ENCODE measurements at places on chromosomes 2 and 18.

DNA sequence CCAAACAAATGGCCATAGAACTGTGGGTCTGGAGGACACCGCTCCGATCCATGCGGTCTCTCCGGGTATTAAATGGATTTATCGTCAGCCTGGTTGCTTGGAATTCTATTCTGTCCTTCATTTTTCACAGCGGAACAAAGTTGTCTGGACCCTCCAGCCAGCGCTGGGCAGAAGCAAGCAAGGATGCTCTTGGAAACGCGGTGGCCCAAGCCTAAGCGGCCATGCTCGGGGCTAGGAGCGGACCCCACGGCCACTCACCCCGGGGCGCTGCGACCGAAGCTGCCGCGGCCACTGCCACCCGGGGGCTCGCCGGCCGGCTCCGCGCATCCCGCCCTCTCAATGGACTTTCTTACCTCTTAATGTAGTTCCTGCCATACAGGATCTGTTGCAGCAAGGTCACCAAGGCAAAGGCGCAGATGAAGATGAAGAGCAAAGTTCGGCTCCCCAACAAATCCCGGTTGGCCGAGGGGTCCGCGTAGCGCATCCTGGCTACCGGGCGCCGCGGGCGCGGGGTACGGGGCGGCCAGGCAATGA, 761 bp downstream of the ST8SIA5 start:
- DNase-seq: no peak

DNA sequence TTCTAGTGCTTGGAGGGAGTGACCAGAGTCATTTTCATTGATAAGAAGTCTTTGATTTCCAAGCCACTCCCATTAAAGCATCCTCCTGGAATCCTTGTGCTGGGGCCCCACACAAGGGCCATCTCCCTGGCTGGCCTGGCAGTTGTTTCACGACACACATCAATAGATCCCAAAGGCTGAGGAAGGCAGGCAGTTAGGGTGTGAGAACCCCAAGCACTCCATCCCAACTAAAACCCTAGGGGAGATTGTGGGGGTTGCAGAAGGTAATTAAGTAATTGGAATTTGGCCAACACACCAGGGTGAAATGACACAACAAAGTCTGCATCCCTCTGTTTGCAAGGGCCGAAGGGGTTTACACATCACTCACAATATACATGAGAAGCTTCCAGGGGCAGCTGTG, 578.1 kb upstream of the SYT4 start:
- DNase-seq: no peak

DNA sequence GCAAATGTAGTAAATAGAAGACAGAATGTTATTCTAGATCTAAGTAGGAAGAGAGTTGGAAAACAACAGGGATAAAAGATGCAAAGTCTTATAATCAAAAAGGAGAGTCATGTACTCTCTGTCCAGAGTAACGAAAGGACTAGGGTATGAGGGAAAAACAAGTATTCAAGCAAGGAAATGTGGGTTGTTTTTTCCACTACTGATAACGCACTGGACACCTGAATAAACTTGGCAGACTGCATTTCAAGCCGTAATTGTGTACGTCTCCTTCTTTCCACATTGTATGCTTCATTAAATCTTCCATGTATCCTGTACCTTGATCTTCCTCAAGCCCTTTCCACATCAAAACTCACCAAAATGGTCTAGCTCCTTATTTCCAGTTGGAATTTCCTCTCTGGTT, 420.6 kb downstream of the ZEB2 start:
- DNase-seq: no peak

DNA sequence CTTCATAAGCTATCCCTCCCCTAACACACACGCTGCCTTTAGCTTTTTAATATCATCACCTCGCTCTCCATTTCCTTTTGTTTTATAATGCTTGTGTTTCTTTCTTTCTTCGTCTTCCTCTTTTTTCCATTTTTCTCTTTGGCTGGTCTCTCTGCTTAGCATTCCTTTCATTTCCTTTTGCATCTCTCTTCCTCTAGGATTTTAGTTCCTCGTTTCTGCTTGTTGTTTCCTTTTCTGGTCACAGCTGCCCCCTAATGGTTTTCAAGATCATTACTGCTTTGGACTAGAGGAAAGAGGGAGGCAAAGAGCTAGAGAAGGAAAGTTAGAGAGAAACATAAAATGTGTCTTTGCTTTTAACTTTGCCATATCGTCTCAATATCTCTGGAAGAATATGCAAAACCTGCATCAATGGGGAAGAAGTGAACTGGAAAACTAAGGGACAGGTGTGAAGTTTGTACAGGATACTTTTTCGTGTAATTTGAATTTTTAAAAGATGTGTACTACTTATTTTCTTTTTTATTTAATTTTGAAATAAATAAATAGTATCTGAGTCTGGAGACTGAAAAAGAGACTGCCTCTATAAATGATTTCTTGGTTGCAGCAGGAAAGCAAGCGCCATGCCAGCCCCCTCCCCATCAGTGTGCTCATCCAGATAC, 6.3 kb upstream of the NRP2 start:
- DNase-seq: no peak

DNA sequence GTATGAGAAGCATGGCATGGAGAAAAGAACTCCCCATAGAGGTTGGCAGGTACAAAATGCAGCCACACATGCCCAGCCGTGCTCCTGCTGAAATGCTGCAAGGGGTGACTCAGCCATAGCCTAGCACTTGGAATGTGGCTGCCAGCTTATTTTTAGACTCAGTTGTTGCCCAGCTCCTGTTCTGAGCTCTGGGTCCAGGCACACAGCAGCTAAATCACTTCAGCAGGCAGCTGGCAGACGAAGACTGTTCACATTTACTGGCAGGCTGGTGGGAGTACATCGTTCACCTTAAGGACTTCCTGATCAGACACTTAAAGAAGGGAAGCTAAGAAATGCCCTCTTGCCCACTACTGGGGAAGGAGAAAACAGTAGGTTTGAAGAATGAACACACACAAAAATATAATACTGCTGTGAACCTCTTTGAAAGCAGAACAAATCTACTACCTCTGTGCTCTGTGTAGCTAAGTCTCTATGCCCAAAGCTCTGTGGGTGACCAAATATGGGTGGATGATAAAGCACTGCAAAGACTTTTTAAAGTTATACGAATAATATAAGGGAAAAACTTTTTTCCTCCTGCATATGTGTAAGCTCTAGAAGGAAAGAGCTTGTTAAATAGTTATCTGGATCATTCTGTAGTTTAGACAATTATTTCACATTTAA, 146.1 kb downstream of the LNPK start:
- DNase-seq: no peak

DNA sequence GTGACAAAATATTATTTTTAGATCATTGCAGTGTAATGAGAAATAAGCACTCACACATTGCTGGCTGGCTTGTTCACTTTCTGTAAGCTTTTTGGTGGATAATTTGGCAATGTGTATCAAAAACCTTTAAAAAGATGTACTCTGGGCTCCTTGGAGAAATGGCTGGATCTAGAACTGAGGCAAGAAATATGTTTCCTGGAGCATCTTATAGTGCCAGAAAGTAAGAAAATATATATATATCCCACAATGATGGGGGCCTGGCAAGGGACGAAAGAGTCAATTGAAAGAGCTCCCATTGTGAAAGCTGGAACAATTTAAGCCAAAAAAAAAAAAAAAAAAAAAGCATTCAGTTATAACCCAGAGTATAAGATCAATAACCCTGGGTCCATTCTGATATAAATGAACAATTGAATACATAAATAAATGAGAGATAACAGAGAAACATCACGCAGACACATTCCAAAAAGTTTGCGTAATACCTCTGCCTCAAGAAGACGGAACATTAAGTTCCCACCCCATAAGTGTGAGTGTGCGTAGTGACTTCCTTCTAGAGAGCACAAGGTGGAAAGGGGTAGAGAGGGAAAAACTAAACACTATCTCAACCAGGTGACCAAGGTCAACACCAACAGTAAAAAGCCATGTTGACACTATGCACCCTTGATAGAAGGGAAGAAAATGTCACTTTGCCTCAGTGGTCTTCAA, 77.5 kb downstream of the BIN1 start:
- DNase-seq: no peak

- DNase-seq: no peak
These were observed 22.2 kb downstream of the PDIA6 start for GRCh38 chr2:10790228-10790973.

GRCh38 chr2:128452024-128452411, 133.3 kb upstream of the HS6ST1 start:
- no peak for DNase-seq

DNA sequence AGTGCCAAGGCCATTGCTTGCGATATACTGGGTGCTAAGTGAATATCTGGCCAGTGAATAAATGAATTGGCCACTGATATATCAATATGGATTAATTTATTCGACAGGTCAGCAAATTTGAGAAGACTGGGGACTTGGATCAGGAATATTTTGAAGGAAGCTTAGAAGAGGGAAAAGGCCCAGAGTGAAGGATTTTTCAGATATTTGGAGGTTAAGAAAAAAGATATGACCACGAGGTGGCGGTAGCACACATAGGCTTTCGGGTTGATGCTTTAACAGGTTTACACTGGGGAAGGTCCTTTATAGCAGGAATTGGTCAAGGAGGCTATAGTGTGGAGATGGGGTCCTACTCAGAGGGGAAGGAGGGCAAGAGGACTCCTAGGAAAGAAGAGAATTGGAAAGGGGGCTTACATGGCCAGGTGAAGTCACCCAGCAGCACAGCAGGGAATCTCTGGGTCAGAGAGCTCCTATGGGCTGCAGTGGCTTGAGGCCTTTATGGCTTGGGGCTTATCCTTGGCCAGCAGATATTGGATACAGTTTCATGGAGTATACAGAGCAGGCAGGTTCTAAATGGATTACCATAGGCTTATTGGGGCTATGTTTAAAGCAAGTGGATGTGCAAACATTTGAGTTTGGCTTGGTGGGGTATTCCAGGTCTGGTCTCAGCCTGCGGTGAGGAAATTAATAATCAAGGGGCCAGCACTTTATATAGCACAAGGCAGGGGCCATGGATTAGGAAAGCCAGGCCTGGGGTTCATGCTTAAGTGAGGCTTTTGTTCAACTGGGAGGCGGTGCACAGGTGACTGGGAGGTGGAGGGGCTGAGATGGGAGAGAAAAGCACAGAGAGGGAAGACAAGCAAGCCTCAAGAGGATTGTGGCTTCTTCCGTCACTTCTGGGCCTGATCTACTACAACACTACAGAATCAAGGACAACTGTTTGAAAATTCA, 9.7 kb downstream of the IL1RN start:
- DNase-seq: no peak

DNA sequence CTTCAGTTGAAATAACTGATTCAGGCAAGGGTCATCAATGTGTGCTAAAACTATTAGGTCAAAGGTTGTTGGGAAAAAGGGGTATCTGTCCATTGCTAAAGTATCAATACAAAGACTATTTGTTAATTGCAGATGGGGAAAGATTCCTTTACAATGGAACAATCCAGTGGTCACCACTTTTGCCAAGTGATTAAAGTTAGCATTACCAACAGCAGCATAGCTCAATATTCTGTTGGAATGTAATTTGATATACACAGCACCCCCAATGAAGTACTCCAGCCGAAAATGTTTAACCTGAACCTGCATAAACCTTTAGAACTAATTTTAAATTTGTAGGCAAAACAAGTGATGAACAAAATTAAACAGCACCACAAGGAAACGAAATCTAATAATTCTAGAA, 191.0 kb downstream of the TCF4 start:
- DNase-seq: no peak

GRCh38 chr18:43054815-43055519, 60.5 kb downstream of the RIT2 start:
- DNase-seq: no peak

GRCh38 chr2:42913280-42913878, 121.0 kb upstream of the HAAO start:
- no peak for DNase-seq

GRCh38 chr2:109466674-109467575, 146.8 kb downstream of the SEPTIN10 start:
- no peak for DNase-seq

DNA sequence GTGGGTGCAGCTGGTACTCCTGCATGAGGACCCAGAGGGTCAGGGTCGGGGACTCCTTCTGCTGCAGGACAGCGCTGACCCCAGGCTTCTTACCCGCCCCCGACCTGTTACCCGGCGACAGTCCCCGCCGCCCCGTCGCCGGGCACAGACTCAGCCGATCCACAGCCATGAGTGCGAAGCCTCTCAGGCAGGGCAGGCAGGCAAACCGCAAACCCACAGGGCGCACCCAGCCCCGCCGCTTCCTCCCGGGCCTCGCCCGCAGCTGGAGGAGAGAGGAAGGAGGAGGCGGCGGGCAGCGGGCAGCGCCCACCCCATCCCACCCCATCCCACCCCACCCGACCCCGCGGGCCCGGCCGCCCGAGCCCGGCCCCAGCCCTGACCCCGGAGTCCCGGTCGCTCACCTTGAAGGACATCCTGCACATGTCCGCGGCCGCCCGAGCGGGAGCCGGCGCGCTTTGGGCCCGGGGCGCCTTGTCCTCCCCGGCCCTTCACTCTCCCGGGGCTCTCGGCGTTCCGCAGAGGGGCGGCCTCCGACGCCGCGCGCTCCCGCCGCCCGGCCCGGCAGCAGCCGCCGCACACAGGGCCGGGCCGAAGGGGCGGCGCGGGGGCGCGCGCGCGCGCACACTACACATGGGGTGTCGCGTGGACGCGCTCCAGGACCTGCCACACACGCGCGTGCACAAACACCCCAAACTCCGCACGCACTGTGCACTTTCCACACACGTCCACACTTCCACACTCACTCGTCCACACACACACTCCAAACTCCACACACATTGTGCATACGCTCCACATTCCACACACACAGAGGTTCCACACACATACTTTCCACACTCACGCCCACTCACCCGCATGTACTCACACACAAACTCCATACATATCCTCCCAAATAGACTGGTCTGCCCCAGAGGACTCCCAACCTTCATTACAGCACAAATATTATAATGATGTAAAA, at the start of gene ANKRD29:
Gene ANKRD29 (minus strand): TSS at position 603 of the 955 bp plus-strand sequence. CDS start 181 bp downstream, at position 422.
- peak; percentile 32 for DNase-seq
